ENCODE measurements at places on chromosomes 2 and 18.

- no peak overlapping the region for H3K4me3 ChIP-seq
- H3K36me3 ChIP-seq, result no peaks in the 10 kb centered on the region
- H3K27ac ChIP-seq, result no peak overlapping the region
- no peaks in the 10 kb centered on the region for H3K4me1 ChIP-seq
- no peak for DNase-seq
These were observed 155.6 kb upstream of the GLI2 start for GRCh38 chr2:120579916-120580685.

GRCh38 chr2:45739796-45740485 is 88.5 kb downstream of the PRKCE start:
- no peak overlapping the region for H3K4me3 ChIP-seq
- no peaks in the 10 kb centered on the region for H3K27me3 ChIP-seq
- peaks cover 25% of the 10 kb centered on the region for H3K4me1 ChIP-seq
- H3K36me3 ChIP-seq, result no peaks in the 10 kb centered on the region

GRCh38 chr2:43346602-43347567 is 120.5 kb upstream of the ZFP36L2 start:
- DNase-seq, result no peak
- H3K36me3 ChIP-seq, result no peaks in the 10 kb centered on the region
- no peak overlapping the region for H3K27ac ChIP-seq
- H3K4me1 ChIP-seq, result peaks cover 81% of the 10 kb centered on the region

GRCh38 chr2:142291969-142292368 is 161.2 kb upstream of the LRP1B start:
- no peak for DNase-seq
- no peaks in the 10 kb centered on the region for H3K27me3 ChIP-seq
- H3K36me3 ChIP-seq, result no peaks in the 10 kb centered on the region
- no peaks in the 10 kb centered on the region for H3K4me1 ChIP-seq
- H3K4me3 ChIP-seq, result no peak overlapping the region

DNA sequence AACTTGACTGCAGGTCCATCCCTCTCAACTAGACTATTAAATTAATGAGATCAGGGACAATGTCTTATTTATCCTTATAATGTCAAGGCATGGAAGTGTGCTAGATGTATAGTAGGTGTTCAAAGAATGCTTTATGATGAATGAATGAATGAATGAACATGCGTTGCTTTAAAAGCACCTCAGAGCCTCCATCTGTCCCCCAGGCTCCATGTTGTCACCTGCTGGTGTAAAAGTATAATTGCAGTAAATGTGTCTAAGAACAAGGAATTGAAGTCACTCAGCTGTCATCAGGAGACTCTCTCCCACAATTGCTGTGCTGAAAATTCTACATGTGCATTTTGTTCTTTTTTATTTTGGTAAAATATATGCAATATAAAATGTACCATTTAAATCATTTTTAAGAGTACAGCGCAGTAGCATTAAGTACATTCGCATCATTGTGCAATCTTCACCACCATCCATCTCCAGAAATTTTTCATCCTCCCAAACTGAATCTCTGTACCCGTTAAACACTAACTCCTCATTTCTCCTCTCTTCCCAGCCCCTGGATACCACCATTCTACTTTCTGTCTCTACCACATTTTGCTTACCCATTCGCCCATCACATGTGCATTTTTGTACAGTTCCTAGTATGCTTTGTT is 52.6 kb downstream of the GNAL start:
- DNase-seq, result peak; percentile 37
- H3K27ac ChIP-seq, result no peak overlapping the region

DNA sequence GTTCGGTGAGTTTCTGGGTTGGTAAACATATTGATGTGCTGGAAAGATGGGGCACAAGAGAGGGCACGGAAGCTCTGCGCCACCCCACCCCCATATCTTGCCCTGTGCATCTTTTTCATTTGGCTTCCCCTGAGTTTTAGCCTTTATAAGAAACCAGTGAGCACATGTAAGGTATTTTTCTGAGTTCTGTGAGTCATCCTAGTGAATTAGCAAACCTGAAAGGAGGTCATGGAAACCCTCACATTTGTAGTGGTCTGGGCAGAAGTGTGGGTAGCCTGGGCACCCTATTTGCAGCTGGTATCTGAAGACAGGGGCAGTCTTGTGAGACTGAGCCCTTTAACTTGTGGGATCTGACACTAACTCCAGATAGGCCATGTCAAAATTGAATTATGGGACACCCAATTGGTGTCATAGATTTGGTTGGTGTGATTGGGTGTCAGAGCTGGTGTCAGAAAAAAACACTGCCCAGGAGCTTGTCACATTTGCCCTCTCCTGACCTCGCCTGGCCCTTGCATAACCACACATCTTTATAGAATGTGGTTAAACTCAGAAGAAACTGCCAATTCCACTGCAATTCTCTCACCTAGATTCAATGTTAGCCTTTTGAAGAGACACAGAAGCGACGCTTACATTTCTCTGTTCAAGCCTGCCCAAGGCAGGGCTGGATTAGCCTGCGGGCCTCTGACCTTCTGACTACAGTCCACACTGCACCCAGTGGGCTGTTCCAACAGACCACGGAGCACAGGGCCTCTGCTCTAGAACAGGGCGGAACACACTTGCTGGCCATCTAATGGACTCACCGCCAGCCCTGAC is 12.0 kb upstream of the GALM start:
- H3K27me3 ChIP-seq, result no peaks in the 10 kb centered on the region
- H3K36me3 ChIP-seq, result no peaks in the 10 kb centered on the region
- H3K27ac ChIP-seq, result no peak overlapping the region
- H3K4me3 ChIP-seq, result no peak overlapping the region

- peaks cover 4% of the 10 kb centered on the region for H3K36me3 ChIP-seq
- no peaks in the 10 kb centered on the region for H3K27me3 ChIP-seq
- peaks cover 72% of the 10 kb centered on the region for H3K4me1 ChIP-seq
- no peak overlapping the region for H3K4me3 ChIP-seq
- H3K27ac ChIP-seq, result peak overlapping the region; percentile 30
These were observed 38.2 kb downstream of the RTN4 start for GRCh38 chr2:55011831-55012671.

DNA sequence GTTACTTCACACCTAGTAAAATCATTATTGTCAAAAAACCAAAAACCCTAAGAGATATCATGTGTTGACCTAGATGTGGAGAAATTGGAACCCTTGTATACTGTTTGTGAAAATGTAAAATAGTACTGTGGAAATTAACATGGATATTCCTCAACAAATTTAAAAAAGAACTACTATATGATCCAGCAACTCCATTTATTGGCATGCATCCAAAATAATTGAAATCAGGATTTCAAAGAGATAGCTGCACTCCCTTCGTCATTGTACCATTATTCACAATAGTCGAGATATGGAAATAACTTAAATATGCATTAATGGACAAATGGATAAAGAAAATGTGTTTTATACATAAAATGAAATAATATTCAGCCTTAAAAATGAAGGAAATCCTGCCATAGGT is 105.3 kb upstream of the ZC3H15 start:
- no peaks in the 10 kb centered on the region for H3K36me3 ChIP-seq
- no peak overlapping the region for H3K27ac ChIP-seq
- H3K27me3 ChIP-seq, result no peaks in the 10 kb centered on the region
- no peaks in the 10 kb centered on the region for H3K4me1 ChIP-seq

GRCh38 chr18:69631281-69631680 is 230.6 kb downstream of the DOK6 start:
- H3K4me3 ChIP-seq, result no peak overlapping the region
- peaks cover 12% of the 10 kb centered on the region for H3K4me1 ChIP-seq
- H3K27me3 ChIP-seq, result no peaks in the 10 kb centered on the region
- H3K36me3 ChIP-seq, result no peaks in the 10 kb centered on the region
- no peak for DNase-seq

DNA sequence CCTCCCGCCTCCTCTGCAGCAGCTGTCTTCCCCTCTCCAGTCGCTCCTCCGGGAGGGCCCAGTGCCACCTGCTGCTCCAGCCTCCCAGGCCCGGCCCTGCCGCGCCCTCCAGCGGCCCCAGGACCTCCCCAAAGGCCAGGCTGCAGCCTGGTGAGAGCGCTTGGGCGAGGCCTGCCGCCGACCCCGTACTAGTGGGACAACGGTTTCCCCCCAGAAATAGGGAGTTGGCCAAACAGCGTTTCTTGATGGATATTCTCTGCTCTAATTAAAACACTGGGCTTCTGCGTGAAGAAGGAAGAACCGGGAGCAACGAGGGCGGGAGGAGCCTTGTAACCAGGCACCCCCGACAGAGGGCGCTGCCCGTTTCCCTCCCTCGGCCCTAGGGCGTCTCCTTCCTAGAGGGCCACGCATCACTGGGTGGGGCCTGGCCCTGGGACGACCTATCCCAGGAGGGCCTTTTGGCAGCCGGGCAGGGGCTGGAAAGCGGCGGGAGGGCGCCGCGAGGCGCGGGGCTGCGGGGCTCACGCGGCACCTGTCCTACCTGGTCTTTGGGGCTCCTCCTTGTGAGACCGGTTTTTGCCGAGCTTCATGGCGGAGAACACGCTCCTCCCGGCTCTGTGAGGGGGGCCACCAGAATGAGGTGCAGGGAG is 25.4 kb upstream of the OTOF start:
- H3K36me3 ChIP-seq, result no peaks in the 10 kb centered on the region
- H3K4me3 ChIP-seq, result no peak overlapping the region
- H3K27ac ChIP-seq, result no peak overlapping the region
- DNase-seq, result peak; percentile 52
- H3K27me3 ChIP-seq, result peaks cover 35% of the 10 kb centered on the region
- no peaks in the 10 kb centered on the region for H3K4me1 ChIP-seq

DNA sequence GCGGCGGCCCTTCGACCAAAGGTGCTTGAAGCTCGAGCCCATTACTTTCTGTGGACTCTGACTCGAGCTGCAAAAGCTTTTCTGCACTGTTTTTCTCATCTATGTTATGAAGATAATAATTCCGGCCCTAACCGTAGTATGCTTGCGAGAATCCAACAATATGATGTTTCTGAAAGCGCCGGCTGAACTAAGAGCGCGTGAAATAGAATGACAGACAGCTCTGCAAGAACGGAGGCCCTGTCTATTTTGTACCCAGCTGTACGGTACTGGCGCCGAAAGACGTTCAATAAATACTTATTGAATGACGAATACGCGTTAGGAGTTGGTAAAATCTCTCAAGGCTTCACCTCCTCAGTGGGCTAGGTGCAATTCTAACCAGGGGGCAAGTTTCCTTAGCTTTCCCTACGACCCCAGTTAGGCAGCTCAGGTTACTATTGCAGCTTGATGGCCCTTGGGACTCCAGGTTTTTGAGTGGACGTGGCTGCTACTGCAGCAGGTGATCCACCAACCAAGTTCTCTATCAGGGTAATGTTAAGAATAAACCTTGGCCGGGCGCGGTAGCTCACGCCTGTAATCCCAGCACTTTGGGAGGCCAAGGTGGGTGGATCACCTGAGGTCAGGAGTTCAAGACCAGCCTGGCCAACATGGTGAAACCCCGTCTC is 570 bp downstream of the SCRN3 start:
- H3K4me3 ChIP-seq, result peak overlapping the region; percentile 75
- H3K4me1 ChIP-seq, result no peaks in the 10 kb centered on the region
- DNase-seq, result peak; percentile 17
- peaks cover 26% of the 10 kb centered on the region for H3K36me3 ChIP-seq

GRCh38 chr2:154795651-154796050 is 97.2 kb downstream of the KCNJ3 start:
- H3K36me3 ChIP-seq, result no peaks in the 10 kb centered on the region
- no peak for DNase-seq
- H3K4me1 ChIP-seq, result no peaks in the 10 kb centered on the region

- H3K27ac ChIP-seq, result no peak overlapping the region
- no peak for DNase-seq
- H3K4me1 ChIP-seq, result no peaks in the 10 kb centered on the region
These were observed 177.9 kb downstream of the NRP2 start for GRCh38 chr2:205860181-205860580.

DNA sequence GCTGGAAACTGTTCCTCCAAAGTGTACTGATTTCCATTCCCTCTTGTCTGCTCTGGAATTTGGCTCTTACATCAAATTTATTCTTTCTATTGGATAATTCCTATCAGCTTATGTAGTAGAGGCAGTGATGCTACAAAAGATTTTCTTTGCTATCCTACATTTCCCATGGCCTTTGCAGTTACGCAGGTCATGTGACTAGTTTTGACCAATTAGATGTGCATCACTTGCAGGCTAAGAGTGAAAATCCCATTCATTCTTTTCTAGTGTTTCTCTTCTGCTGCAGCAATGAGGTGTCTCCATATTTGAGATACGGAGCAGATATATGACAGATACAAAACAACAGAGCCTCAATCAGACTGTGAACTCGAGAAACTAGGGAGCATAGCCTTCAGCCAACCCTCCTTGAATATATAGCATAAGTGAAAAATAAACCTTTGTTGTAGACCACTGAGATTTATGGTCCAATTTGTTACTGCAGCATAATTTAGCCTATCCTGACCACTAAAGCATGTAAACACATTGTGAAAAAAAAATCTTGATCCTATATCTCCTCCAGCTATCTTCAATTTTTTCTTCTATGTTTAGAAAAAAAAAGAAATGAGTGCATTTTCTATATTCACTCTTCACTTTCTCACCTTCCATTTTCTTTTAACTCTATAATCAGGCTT is 102.0 kb downstream of the HNMT start:
- no peaks in the 10 kb centered on the region for H3K36me3 ChIP-seq
- no peak overlapping the region for H3K27ac ChIP-seq
- no peak for DNase-seq
- no peaks in the 10 kb centered on the region for H3K4me1 ChIP-seq
- no peak overlapping the region for H3K4me3 ChIP-seq

DNA sequence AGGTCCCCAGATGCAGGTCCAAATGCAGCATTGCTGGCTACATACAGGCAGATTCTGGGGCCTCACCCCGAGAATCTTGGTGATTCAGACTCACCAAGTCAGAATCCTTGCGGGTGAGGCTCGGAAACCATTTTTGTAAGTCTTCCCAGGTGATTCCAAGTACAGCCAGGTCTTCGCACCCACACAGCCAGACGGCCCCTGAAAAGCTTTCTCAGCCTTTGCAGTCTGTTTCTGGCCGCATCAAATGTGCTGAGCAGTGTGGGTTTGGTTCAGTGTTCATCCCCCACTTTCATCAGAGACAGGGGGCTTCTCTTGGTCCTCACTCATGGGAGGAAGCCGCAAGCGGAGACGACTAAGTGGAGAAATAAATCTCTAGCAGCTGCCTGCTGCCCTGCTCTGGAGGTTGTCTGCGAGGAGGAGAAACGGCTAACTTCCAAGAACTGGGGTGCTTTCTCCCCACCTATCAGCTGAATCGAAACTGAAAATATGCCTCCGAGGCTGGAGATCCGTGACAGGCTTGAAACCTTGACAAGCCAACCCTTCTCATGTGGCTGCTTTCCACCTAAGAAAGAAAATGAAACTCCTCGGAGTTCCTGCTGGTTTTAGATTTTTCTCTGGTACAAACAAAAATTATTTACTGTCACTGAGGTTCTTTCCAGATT is 8.9 kb upstream of the TMEM185B start:
- peaks cover 1% of the 10 kb centered on the region for H3K4me1 ChIP-seq
- H3K4me3 ChIP-seq, result no peak overlapping the region
- H3K27me3 ChIP-seq, result no peaks in the 10 kb centered on the region
- DNase-seq, result no peak
- H3K27ac ChIP-seq, result no peak overlapping the region

All from SK-N-SH (cell line).